ENCODE measurements at places on chromosomes 2 and 18.

GRCh38 chr18:9413576-9413975, 61.7 kb upstream of the RALBP1 start:
- no peak for DNase-seq

DNA sequence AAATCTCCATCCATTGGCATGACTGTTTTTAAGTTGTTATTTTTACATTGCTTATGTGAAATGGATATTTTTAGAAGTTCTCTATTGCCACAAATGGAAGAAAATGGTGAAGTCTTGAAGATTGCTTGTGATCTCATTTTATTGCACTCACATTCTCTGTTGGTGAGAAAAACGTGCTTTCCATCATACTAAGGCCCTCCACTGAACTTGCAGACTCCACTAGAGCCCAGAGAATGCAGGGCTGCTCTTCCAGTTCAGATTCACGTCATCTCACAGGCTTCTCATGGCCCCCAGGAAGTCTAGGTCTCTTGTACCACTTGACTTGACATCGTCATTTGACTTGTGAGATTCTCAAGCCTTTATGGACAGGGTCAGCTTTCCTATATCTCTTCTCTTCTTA, 254.8 kb upstream of the COPS8 start:
- DNase-seq: no peak

GRCh38 chr2:207422380-207422779, 107.4 kb upstream of the CREB1 start:
- no peak for DNase-seq

DNA sequence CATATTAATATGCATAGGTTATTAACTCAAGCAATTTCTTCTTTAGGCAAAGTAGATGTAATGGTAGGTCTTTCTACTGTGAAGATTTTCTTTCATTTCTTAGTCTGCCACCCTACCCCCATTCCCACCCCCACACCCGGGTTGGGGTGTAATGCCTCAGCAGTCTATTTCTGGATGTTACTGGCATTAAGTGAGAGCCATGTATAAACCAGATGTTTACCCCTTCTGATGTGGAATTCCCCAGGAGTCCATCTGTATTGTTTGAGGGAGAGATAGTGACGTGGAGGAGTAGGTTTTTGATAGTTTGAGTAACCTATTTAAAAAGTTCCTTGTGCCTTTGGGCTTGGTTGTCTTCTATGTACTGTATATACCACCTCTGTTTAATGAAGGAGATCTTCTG, 11.8 kb downstream of the TDRD15 start:
- no peak for DNase-seq

DNA sequence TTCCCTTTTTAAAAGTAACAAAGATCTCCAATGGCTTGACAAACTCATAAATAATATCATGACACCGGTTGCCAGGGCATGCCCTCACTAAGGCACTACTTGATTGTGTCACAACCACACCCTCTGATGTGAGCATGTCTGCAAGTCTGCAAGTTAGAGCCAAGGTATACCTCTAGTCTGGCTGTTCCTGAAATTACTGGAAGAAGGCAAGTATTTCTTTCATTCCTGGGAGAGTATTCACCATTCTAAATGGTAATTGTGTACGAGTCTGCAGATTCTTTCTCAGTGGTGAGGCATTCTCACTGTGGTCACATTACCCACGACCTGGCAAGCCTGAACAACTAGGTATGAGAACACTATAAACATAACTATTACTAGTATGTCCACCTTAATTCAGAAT, 25.7 kb upstream of the RNU4ATAC start:
- DNase-seq: no peak
